Stimulated activated CD4-positive, alpha-beta T cell treated with anti-CD3 and anti-CD28 coated beads, Interleukin-1b, Interleukin-23, amount 100 ng/mL, for 24 hours (primary cell): ENCODE measurements at places on chromosomes 6 and 20.

DNA sequence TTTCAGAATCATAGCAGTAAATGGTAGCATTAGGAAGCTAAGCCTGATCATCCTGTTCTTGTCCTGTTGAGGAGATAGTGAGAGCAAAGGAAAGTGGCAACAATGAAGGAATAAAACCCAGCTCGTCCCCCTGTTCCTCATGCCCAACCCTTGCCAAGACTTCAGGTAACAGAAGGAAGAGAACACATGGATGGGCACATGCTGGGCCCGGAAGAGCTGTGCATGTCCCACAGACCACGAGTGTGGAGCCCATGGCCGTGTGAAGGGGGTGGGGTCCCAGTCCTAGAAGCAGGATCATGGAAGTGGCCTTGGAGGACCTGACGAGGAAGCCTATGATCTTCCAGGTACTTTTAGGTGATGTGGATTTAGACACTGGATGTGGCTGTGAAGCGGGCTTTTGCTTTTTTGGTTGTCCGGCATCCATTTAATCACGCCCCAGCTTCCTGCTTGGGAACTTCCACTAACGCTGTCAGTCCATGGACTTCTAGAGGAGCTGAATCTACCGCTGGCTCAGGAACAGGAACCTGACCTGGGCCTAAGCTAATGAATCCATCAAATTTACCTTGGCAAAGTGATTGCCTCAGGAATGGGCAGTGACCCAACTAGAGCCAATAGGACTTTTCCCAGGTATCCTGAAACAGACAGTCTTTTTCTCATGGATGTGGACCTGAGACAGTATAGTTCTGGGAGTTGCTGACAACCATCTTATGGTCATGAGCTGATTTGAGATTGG, 79.3 kb upstream of the ARMC2 start:
- no peak for DNase-seq

DNA sequence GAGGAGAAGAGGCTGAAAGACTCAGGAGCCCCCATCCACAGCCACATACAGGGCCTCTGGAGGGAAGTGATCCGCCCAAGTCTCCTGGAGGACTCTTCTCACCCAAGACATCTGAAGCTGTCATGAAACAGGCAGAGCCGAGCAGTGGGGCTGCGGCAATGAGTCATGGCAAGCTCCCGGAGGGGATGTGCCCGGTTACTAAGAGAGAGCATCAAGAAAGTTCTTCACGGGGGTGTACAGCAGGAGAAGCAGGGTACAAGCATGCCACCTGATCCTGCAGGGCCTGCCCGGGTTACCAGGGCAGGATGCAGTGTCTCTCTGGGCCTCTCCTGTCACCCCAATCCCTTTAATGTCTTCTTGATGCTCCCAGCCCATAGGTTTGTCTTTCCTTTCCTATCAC, 21.1 kb downstream of the TRIM26 start:
- DNase-seq = no peak

DNA sequence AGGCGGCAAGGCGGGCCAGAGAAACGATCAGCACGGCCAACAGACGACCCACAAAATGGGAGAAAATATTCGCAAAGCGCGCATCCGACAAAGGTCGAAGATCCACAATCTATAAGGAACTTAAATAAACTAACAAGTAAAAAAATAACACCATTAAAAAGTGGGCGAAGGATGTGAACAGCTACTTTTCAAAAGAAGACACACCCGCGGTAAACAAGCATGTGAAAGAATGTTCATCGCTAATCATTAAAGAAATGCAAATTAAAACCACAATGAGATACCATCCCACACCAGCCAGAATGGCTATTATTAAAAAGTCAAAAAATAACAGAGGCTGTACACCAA, 117.8 kb upstream of the SIRPA start:
- DNase-seq = no peak

DNA sequence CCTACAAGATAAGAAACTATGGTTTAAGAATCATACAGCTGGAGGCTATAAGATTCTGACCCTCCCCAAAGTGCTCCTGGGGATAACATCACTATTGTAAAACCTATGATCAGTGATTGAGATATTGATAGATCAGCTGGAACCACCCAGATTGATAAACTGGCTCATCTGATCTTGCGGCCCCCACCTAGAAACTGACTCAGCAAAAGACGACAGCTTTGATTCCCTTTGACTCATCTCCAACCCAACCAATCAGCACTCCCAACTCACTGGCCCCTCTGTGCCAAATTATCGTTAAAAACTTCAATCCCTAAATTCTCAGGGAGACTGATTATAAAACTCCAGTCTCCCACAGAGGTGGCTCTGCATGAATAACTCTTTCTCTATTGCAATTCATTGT, 106.4 kb downstream of the SCP2D1 start:
- no peak for DNase-seq

DNA sequence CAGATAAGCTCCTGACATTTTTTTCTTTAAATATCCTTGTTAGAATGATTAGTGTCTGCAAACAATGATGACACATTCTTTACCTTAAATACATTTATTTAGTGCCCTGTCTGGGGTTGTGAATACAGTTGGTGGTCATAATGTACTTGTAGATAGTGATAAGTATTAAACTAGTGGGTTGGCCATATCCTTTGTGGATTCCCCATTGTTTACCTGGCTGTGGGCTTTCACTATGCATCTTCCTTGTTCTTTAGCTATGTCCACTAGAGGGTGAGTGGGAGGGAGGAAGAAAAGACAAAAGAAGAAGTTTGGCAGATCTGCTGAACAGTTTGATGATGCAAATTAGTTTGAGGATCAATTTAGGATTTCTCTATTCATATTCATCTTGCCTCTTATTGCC, 15.7 kb downstream of the HS3ST5 start:
- DNase-seq = no peak

DNA sequence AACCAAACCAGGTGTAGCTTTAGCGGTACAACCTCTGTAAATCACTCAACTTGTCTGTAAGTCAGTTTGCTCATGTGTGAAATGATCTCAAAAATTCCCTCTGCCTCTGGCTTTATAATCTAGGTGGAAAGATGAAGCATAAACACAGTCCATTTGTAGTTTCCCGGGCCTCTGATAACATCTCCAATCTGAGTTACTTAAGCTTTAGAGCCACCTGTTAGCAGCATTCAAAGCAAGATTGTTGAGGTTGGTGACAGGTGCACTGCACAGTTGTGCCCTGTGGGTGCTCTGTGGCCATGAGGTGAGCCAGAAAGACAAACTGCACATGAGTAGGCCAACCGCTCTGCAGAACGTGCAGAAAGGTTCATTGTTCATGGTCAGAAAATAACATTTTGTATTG, 53.7 kb downstream of the MOCS1 start:
- DNase-seq = no peak

DNA sequence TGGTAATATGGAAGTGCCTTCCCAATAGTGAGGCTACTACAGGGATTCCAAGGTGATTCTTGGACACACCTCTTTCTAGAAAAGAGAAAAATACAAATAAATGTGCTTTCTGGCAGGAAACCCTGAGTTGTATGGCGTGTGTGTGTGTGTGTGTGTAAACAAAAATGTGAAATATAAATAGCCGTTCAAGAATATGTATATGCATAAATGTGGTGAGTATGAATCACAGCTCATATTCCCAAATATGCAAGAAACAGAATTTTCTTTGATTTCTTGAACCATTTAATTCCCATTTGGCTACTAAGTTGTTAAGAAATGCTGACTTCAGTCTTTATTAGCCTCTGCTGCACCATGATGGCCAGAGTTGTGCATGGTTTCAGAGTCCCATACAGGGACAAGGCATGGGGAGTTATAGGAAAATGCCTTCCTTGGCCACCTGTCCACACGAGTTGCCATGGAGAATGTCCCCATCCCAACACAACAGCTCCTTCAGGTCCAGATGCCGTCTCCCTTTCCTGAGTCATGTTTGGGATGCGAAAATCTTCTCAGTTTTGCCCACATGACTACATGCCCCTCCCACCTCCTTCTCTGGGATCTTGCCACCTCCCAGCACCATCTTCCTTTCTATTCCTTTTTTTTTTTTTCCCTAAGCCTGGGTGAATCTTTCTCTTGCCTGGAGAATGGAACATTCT, 312.4 kb upstream of the ECI2 start:
- DNase-seq = no peak

- no peak for DNase-seq
Measured at GRCh38 chr6:79946272-79947190, 822 bp downstream of the ELOVL4 start.

GRCh38 chr6:44021589-44022295, 105.5 kb downstream of the MRPL14 start:
- DNase-seq = no peak

DNA sequence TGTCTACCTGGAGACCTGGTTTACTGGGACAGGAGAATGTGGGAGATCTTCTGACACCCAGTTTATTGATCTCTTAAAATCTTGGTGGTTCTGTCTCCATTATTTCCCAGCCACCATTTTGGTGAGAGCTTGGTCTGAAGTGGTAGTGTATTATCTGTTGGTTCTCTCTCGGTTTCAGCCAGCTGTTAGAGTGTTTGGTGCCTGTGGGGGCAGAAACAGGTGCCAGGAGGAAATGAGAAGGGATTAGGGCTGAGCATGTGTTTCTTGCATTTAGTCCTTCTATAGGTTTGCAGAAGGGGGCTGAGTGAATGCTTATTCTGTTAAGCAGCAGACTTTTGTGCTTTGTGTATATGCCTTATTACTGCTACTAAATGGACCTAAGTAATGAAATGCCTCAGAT, 9.6 kb downstream of the JARID2 start:
- no peak for DNase-seq

GRCh38 chr20:63000958-63001357, 5.8 kb downstream of the BHLHE23 start:
- no peak for DNase-seq

DNA sequence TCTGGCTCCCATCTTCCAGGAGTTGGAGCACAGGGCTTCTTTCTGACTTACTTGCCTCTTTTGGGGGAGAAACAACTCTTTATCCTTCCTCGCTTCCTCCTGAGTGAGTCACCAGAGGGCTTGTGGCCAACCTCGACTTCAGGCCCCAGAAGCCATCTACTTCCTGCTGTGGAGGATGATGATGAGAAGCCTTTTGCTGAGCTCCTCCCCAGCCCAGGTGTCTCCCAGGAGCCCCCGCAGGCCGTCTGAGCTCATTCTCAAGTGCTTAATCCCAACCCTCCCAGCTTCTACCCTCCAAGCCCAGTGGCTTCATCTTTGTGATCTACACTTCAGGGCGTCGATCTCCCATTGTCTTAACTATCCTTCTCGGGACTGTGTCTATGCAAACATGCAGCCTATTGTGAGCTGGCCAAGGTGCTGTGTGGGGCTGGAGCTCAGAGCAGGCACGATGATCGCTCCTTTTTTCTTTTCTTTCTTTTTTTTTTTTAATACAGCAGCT, 27.9 kb downstream of the SDCBP2 start:
- DNase-seq = no peak

- no peak for DNase-seq
Measured at GRCh38 chr6:137602313-137603197, 108.4 kb upstream of the OLIG3 start.

DNA sequence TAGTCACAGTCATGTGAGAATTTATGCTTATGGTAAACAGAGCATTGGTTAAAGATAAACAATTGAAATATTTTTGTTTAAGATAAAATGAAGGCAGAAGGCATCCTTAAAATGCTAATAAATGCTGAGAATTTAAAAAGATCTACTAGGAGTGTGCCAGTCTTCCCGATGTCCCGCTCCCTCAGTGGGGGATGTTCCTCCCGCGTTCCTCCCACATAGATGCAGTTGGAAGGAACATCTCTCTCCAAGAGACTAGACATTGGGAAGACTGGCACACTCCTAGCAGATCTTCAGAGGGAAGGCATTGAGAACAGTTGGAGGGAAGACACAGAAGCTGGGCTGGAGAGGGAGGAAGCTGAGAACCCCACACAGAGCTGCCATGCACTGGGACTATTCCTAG, 203.3 kb downstream of the EDN1 start:
- no peak for DNase-seq

DNA sequence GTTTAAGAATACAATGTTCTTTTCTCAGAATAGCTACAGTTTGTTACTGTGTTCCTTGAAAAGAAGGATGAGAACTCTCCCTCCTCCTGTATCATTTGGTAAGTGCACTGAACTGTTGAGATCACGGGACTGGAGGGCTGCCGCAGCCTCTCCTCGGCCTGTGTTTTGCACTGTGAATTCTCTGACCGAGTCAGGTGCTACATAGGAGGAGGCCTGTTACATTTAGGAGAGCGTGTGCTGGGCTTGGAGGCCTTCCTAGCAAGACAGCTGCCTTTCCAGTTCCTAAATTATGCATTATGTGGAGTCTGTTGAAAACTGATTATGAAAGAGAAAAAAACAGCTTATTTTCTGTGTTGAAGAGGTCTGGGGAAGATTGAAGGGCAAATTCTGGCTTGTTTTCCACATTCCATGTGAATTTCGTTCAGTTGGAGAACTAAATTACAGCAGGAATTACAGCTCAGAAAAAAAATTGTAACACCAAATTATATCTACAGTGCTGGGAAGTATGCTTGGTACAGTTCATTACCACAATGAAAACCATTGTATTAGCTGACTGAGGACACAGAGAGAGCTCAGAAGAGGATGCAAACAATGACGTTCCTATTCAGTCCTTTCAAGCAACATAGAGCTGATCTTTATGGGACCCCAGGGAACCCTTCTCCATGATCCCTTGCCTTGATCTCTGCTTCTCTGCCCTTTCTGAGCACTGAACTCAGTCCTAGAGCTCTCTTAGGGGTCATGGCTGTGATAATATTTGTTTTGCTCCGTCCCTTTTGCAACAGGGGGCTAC, 2.8 kb downstream of the TMC2 start:
- DNase-seq = no peak

- DNase-seq = no peak
Measured at GRCh38 chr6:14729129-14729871, 516.6 kb upstream of the JARID2 start.

DNA sequence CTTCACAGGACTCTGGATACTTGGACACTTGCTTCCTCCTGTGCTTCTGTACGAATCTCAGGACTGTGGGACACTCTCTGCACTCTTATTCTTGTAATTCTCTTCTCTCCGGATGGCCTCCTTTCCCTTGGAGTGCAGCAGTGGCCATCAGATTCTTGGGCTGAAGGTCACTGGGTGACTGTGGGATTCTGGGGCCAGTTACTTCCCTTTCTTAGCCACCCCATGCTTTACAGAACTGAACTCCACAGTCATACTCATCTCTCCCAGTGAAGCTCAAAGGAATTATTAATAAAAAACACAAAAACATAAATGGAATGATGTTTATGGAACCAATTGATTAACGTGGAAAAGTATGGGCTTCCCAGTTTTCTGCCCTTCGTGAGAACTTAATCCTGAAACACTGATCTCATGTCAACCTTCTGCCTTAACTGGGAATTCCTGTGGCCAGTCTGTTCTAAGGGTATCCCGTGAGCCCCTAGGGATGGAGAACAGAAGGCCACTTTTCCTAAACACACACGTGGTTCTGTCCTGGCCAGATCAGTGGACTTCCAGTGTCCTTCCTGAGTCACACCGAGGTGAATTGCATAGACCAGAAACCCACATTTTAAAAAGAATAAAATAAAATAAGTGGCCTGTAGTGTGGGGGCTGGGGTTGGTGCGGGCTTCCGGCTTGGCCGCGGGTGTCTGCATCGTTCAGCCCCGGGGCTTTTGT, 23.6 kb upstream of the HLA-E start:
- no peak for DNase-seq

DNA sequence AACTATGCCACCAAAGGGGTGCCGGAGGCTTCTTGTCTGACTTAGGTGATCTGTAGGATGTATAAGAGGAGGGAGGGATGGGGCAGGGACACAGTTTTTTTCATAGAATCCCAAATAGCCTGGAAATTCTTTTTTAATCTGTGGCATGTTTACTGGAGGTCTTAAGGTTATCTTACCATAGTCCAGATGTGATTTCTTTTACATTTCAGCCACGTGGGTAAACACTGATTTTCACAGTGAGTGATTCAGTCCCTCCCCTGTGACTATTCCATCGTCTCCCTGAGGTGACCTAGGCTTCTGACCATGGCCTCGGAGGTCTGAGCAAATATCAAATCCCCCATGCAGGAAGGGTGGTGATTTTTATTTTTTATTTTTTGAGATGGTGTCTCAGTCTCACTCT, 67.7 kb downstream of the AKAP12 start:
- no peak for DNase-seq
